Activated CD4-positive, alpha-beta memory T cell treated with anti-CD3 and anti-CD28 coated beads for 36 hours (primary cell): ENCODE measurements at places on chromosomes 12 and 14. TPM values are rescaled to one million over a fixed set of nuclear protein-coding genes. Genes with fewer than 3 reads are reported as not detected.

Gene KRT83
- not detected for total RNA-seq

- no peak for DNase-seq
These were observed 151.0 kb downstream of the SLC25A21 start for GRCh38 chr14:37021390-37021789.

- DNase-seq: no peak
These were observed 13.6 kb downstream of the BCL11B start for GRCh38 chr14:99258341-99258861.

DNA sequence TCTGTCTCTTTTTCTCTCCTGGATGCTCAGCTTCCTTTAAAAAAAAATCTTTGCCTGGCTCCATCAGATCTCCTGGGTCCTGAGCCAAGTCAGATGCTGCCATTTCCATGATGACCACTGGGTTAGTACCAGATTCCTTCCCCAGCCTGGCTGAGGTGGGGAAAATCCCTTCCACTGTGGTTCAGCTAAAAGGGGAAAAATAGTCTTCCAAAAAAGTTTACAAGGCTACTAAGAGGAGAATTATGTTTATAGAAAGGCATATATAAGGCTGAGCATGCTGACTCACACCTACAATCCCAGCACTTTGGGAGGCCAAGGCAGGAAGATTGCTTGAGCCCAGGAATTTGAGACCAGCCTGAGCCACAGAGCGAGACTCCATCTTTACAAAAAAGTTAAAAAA lies 28.4 kb upstream of the GAS2L3 start:
- no peak for DNase-seq

GRCh38 chr14:49641697-49642129 lies 6.7 kb upstream of the DNAAF2 start:
- no peak for DNase-seq

- no peak for DNase-seq
These were observed 452 bp downstream of the INHBE start for GRCh38 chr12:57455374-57456144.

DNA sequence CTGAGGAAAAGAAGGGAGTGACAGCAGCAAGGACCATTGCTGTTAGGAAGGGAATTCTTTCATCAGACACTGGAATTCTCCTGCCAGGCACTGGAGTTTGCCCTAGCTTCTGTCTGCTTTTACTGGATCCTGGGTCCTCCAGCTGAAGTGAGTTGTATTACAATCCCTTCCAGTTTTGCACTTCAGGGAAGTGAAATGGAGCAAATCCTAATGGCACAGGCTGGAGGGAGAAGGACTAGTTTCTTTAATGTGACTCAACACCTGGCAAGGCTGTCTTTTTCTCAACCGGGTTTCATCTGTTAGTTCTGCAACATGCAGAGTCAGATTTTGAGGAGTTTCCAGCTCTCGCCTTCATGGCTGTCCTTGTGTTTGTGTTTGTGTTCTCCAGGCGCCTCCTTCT lies 45.8 kb downstream of the ETV6 start:
- DNase-seq: no peak

- DNase-seq: no peak
These were observed 43.7 kb downstream of the TCHP start for GRCh38 chr12:109943811-109944210.

Gene RBP5
- total RNA-seq: not detected

Gene STRN3
- 17.4 TPM for total RNA-seq

Gene ACOT6
- total RNA-seq: not detected

GRCh38 chr12:53530920-53531319 lies 23.6 kb upstream of the NPFF start:
- DNase-seq: no peak

DNA sequence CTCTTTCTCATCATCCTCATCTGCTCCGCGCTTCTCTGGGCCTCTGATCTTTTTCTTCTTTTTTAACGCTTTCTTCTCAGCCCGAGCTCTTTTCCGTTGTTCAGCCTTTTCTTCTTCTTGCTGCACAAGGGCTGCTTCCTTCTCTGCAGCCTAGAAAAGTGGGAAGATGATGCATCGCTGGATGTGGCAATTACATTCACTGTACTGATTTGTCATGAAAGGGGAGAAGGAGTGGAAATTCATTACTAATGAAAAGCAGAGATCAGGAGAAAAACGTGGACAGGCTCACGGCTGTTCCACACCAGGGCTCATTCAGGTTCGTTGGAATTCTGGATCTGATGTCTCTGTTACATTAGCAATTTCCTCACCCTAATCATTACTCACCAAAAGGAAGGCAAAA lies 15.1 kb downstream of the FICD start:
- DNase-seq: no peak

Gene RPS6KL1
- total RNA-seq: 4.9 TPM
